ENCODE measurements at places on chromosomes 7 and 10.

DNA sequence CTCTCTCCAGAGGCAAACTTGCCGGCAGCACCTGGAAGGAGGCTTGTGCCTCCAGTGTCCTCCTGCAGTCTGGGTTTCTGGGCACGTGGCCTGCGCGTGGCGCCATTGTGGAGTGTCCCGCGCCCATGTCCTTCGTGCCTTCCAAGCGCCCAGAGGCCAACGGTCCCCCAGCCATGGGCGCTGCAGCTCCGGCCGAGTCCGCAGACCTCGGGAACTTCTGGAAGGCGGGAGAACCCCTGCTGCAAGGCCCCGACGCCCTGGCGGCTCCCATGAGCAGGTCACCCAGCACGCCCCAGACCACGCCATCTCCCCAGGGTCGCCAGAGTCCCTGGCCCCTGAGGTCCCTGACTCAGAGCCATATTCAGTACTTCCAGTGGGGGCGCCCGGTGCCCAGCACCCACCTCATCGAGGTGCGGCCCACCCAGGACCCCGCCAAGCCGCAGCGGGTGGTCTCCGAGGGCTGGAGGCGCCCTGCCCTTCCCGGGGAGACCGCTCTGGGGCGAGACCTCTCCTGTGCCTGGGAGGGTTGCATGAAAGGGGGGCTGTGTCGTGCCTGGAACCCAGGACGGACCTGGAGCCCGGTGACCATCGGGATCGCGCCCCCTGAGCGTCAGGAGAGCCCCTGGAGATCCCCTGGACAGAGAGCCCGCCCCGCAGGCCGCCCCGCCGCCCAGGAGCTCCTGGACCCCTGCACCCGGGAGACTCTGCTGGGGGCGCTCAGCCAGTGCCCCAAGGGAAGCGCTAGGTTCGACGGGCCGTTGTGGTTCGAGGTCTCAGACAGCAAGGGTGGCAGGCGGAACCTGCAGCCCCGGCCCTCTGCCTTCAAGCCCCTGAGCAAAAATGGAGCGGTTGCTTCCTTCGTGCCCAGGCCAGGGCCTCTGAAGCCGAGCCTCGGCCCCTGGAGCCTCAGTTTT is at the start of gene POM121L12:
Gene POM121L12, plus strand, starts transcription at position 135 of the 914 bp plus-strand sequence. Its CDS starts 39 bp downstream, at position 174.
- DNase-seq, result no peak

DNA sequence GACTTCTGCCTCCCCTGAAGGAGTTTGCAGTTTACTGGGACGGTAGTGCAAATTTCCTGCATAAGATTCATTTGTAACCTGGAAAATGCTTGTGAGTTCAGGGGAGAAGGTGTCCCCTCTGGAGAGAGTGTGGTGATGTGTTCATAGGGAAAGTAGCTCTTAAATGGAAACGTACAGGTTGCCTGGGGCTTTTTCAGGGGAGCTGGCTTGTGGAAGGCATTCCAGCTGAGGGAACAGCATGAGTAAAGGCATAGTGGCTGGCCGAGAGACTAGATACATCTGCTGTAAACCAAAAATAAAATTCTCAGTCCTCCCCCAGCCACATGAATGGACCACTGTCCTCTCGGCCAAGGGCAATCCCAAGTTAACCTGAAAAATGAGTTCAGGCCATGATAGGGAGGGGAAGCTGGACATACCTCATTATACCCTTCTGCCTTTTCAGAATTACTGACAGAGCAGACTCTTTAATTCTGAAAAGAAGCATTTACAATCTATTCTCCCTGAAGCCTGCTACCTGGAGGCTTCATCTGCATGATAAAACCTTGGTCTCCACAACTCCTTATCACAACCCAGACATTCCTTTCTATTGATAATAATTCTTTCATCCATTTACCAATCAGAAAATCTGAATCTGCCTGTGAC is 123.7 kb downstream of the GALNT17 start:
- DNase-seq, result no peak

GRCh38 chr10:119680650-119681081 is 29.5 kb downstream of the BAG3 start:
- DNase-seq, result no peak

GRCh38 chr7:94769724-94770123 is 113.8 kb upstream of the SGCE start:
- no peak for DNase-seq

DNA sequence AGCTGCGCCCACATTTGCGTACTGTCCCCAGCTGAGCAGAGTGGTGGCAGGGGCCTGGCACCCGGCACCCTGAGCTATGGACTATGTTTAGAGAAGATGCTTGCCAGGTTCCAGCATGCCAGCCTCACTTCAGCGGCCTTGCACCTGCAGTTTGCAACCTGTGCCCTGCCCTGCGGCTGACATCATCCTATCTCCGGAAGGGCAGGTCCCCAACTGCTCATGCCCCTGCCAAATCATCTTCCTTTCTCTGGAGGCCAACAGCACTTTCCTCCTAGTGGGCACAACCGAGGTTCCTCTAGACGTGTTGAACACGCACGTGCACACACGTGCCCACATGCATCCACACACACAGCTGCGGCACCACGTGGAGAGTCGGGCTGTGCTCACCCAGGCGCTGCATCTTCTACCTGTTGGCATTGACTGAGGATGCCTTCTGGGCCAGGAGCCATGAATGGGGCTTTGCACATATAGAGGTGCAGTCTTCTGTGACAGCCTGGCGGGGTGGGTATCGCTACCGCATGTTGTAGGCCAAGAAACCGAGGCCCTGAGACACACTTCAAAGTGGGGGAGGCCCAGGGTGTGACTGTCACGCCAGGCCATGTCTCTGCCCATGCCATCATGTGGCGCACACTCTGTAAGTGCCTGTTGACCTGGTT is 24.5 kb downstream of the CNPY1 start:
- no peak for DNase-seq

DNA sequence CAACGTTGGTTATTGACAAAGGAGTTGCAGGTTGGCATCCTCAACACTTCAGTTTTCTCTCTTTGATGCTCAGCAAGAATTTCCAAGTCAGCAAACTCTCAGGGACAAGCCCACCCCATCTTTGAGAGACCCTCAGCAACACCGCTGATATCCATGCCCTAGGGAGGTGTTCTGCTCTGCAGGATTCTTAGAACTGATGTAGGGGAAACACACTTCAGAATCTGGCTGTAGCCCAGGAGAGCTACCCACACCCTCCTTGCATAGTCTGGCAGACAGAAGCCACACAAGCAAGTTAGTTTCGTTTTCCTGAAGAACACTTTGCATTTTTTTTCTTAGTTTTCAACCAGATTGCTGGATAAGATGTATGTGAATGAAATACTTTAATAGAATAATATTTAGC is 822 bp downstream of the SAMD9L start:
- DNase-seq, result no peak

DNA sequence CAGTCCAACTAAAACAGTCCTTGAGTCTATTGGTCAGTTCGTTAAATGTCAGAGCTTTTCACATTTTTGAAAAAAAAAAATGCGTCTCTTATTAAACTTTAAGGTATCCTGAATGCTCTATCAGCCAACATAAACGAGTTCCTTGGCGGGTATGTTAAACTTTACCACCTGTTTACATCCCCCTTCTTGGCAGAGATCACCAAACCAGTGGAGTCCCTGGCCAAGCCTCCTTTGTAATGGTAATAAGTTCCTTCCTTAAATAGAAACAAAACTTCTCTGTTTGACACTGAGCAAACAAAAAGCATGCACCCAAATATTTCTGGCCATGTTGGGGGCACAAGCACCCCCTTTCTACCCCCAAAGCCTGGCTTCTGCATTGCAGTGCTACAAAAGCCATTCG is 3.2 kb downstream of the TRIL start:
- no peak for DNase-seq

GRCh38 chr7:103059471-103059870 is 15.1 kb downstream of the FBXL13 start:
- no peak for DNase-seq

DNA sequence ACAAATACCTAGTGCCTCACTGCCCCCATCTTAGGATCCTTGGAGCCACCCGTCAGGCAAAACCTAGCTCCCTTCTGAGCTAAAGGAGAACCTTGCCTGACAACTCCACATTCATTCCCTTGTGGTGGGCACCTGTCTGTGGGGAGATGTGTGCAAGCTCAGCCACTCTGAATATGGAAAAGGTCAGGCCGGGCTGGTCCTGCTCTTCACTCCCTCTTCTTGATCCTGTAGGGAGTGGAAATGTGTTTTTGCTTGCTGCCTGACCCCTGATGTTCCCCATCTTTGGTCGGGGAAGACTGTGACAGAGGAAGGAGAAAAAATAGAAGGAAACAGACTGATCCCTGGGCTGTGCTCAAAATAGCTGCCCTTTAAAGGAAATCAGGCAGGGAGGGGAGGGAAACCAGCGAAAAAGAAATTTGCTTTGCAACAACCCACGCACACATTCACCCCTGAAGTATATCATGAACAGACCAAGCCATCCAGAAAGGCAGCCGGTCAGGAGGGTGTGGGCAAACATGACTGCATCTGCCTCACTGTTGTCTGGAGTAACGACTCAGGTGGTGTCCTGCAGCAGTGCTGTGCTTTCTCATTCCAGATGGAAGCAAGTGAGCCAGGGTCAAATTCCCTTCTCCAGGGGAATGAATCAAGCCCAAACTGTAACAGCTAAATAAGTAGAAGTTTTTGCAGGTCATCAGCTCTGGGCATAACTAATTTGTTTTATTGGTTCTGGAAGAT is 74.0 kb downstream of the SCRN1 start:
- DNase-seq, result no peak

DNA sequence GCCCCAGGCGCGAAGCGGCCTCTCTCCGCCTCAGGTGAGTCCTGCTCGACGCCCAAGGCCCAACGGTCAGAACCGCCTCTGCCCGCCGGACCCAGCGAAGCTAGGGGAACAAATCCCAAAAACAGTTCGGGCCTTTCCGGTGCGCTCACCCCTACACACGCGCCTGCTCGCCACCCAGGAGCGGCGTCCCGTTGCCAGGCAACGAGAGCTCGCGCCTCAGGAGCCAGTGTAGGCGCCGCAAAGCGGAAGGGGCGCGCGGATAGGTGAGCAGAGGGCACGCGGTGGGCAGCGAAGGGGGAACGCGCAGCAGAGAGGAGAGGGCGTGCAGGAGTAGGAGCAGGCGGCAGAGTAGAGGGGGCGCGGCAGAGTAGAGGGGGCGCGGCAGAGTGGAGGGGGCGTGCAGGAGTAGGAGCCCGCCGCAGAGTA is at the start of the genes DYDC1 and DYDC2:
Gene DYDC1, minus strand, starts transcription at position 193 of the 426 bp plus-strand sequence. CDS start 4,154 bp downstream, outside the sequence.
Gene DYDC2, plus strand, starts transcription at position 219 of the 426 bp plus-strand sequence. CDS start 5,663 bp downstream, outside the sequence.
- DNase-seq, result no peak

All from Caco-2 (cell line).